ENCODE measurements at places on chromosomes 16 and 17. TPM values are rescaled to one million over a fixed set of nuclear protein-coding genes. Genes with fewer than 3 reads are reported as not detected.

Gene SDK2
- 0.71 TPM for total RNA-seq

DNA sequence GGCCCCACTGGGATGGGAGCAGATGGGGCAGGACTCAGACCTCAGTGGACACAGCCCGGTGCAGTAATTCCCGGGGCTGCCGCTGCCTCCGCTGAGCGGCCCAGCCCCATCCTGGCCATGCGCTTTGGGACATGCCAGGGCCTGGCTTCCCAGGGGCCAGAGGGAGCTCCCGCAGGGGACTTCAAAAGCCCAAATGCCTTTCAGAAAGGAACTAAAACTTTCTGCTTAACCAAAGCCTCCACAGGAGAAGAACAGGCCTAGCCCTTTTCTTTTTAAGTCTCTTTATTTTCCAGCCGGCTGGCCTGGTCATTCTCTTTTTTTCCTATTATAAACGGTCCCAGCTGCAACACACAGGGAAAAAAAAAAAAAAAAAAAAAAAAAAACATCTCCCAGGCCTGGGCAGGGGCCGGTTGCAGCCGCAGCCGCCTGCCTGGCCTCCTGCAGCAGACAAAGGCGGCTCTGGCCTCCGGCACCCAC lies 10.7 kb upstream of the ZNF423 start:
- no peaks in the 10 kb centered on the region for H3K4me1 ChIP-seq
- no peaks in the 10 kb centered on the region for H3K27me3 ChIP-seq
- H3K36me3 ChIP-seq, result no peaks in the 10 kb centered on the region
- no peak overlapping the region for H3K4me3 ChIP-seq

Gene CBFA2T3
- 0.95 TPM for total RNA-seq

Gene SSTR5
- not detected for total RNA-seq

GRCh38 chr16:85641776-85642176 lies 28.7 kb downstream of the GSE1 start:
- H3K27me3 ChIP-seq, result no peaks in the 10 kb centered on the region
- H3K4me3 ChIP-seq, result no peak overlapping the region
- peak; percentile 85 for DNase-seq
- H3K36me3 ChIP-seq, result no peaks in the 10 kb centered on the region

Measured in sigmoid colon (tissue), 7 donors.